Caco-2 (cell line): ENCODE measurements at places on chromosomes 13 and 19. TPM values are rescaled to one million over a fixed set of nuclear protein-coding genes. Genes with fewer than 3 reads are reported as not detected.

The CD209 gene
- not detected in 2 replicates for total RNA-seq

The MIPEP gene
- total RNA-seq, result 40.6 and 40.8 TPM in 2 replicates

The PINLYP gene
- 0.30 TPM in 1 of 2 replicates, not detected in the other for total RNA-seq

The CYP2A7 gene
- total RNA-seq, result not detected in 2 replicates

The EBI3 gene
- total RNA-seq, result 0.68 and 0.81 TPM in 2 replicates

The GGN gene
- total RNA-seq, result 0.79 TPM in 1 of 2 replicates, not detected in the other

The TEX29 gene
- total RNA-seq, result 0.39 TPM in 1 of 2 replicates, not detected in the other

The KLK4 gene
- not detected in 2 replicates for total RNA-seq

The PLIN4 gene
- 0.09 and 0.21 TPM in 2 replicates for total RNA-seq

The CEACAM19 gene
- total RNA-seq, result 2.9 and 3.3 TPM in 2 replicates

The SIX5 gene
- 23.7 and 28.6 TPM in 2 replicates for total RNA-seq

The PGLYRP2 gene
- not detected in 2 replicates for total RNA-seq

The ZNF253 gene
- 6.4 and 7.1 TPM in 2 replicates for total RNA-seq

The CCNE1 gene
- total RNA-seq, result 29.7 and 33.2 TPM in 2 replicates

GRCh38 chr13:63351081-63351480, 1935.4 kb upstream of the PCDH20 start:
- no peaks in the 10 kb centered on the region for H3K4me1 ChIP-seq
- H3K27ac ChIP-seq, result no peak overlapping the region
- no peaks in the 10 kb centered on the region for H3K27me3 ChIP-seq
- no peaks in the 10 kb centered on the region for H3K36me3 ChIP-seq

DNA sequence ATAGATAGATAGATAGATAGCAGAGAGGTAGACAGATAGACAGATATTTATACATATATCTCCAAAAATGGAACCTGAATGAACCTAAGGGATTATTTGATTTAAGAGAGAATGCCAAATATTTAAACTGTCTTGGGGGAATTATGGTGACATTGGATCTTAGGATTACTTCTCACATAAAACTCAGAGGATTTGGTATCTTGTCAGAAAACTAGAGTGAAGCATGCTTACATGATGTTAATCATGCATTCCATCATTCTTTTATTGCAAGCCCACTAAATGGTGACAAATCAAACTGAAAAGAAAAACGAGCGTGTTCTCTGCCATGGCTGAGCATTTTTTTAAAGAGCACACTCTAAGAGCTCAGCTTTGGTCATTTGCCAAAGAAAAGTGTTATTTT, 165.2 kb downstream of the PCDH9 start:
- no peaks in the 10 kb centered on the region for H3K27me3 ChIP-seq
- no peaks in the 10 kb centered on the region for H3K36me3 ChIP-seq
- no peaks in the 10 kb centered on the region for H3K4me1 ChIP-seq
- H3K27ac ChIP-seq, result no peak overlapping the region
- no peak overlapping the region for H3K4me3 ChIP-seq
- DNase-seq, result no peak

DNA sequence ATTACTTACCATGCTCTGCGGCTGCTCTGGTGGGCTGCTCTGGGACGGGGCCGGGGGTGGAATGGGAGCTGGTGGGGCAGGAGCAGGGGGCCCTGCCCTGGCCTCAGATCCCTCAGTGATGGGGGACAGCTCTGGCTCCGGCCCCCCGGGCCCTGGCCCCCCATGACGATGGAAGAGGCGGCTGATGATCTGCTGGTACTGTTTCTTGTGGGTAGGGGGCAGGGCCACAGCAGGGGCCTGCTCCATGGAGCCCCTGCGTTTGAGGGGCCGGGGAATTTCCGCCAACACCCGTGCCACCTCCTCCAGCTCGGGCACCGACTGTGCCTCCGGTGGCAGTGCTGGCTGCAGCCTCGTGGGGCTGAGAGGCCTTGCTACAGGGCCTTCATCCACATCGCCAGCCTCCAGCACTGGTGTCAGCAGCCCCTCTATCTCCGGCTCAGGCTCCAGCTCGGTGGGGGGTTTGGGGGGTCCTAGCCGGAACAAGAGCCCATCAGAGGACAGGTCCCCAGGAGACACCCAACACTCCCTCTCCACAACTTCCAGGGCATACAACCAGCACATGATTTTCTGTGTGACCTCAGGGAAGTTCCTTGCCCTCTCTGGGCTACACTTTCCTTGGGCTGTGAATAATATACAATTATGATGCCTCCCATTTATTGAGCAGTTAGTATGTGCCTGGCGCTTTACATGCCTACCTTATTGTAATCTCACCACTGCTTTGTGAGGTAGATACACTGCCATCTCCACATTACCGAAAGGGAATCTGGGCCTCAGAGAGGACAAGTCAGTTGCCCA, 12.8 kb downstream of the PPP1R13L start:
- no peaks in the 10 kb centered on the region for H3K4me1 ChIP-seq
- no peak for DNase-seq
- H3K36me3 ChIP-seq, result no peaks in the 10 kb centered on the region
- H3K27me3 ChIP-seq, result no peaks in the 10 kb centered on the region
- peak overlapping the region; percentile 19 for H3K27ac ChIP-seq

GRCh38 chr19:29542776-29543175, 17.0 kb downstream of the VSTM2B start:
- H3K27ac ChIP-seq, result no peak overlapping the region
- no peaks in the 10 kb centered on the region for H3K36me3 ChIP-seq
- H3K27me3 ChIP-seq, result no peaks in the 10 kb centered on the region
- DNase-seq, result peak; percentile 19
- no peak overlapping the region for H3K4me3 ChIP-seq
- peaks cover 12% of the 10 kb centered on the region for H3K4me1 ChIP-seq

DNA sequence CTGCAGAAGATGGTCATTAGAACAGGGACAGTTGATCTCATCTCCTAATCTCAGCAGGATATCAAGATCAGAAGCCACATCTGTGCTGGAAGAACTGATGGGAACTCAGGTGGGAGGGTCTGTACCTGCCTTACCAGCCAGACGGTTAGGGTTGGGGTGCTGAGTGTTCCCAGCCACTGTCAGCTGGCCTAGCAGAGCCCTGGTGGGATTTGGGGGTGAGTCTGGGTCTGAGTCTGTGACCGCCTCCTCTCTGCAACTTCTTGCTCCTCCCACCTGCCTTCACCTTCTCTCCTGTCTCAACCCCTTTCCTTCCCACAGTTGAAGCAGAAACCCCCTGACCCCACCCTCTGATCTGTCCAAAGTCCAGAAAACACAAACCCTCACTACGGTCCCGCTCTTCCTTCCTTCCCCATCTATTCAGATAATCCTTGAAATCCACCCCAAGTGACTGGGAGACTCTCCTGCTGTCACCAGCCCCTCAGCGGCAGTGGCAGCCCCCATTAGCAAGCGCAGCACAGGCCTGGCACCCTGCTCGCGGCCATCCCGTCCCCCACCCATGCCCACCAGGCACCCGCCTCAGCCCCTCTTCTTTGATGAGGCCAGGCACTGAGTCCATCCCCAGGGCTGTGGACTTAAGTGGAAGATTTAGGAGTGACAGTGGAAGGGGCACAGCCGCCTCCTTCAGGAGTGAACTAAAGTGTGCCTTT, 91.9 kb upstream of the GPR183 start:
- H3K36me3 ChIP-seq, result no peaks in the 10 kb centered on the region
- no peak for DNase-seq
- no peaks in the 10 kb centered on the region for H3K4me1 ChIP-seq
- H3K27ac ChIP-seq, result no peak overlapping the region

DNA sequence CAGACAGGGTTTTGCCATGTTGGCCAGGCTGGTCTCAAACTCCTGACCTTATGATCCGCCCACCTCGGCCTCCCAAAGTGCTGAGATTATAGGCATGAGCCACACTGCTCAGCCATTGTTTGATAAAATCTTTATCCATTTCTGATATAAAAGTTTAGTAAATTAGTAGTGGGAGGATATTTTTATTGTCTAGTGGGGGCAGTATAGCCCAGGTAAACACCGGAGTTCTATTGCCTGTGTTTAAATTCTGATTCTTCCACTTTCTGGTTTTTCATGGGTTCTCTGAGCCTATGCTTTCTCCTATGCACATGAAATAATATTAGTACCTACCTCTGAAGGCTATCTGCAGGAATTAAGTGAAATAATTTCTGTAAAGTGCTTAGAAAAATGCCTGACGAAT, 20.1 kb upstream of the ARHGEF18 start:
- H3K36me3 ChIP-seq, result no peaks in the 10 kb centered on the region
- H3K4me3 ChIP-seq, result no peak overlapping the region
- H3K27me3 ChIP-seq, result no peaks in the 10 kb centered on the region
- H3K27ac ChIP-seq, result no peak overlapping the region
- no peaks in the 10 kb centered on the region for H3K4me1 ChIP-seq

DNA sequence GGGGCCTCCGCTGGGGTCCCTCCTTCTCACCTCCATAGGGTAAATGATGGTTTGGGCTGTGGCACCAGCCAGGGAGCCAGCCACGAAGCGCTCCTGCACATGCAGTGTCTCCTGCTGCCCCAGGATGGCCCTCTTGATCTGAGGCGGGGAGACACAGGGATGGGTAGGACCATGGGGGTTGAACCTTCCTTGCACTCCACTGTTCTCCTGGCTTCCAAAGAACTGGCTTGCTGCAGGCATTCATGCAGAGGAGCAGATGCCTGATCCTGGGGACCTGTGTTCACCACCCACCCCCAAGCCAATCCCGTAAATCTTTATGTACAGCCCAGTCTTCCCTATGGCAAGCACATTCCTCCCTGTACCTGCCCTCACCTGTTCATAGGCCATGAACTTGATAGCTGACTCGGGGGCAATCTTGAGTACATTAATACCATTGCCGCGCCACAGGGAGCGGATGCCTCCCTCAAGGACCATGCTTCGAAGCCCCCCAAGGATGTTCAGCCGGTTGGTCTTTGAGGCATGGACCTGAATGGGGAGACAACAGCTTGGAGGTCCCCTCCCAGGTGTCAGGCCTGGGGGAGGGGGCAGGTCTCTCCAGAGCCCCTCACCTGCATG, 5.5 kb downstream of the SLC25A23 start:
- no peaks in the 10 kb centered on the region for H3K4me1 ChIP-seq
- H3K36me3 ChIP-seq, result peaks cover 9% of the 10 kb centered on the region
- H3K4me3 ChIP-seq, result no peak overlapping the region
- DNase-seq, result no peak
- H3K27ac ChIP-seq, result no peak overlapping the region

- no peaks in the 10 kb centered on the region for H3K36me3 ChIP-seq
- no peak overlapping the region for H3K4me3 ChIP-seq
- H3K4me1 ChIP-seq, result no peaks in the 10 kb centered on the region
- H3K27ac ChIP-seq, result no peak overlapping the region
- DNase-seq, result no peak
Measured at GRCh38 chr13:78777396-78777795, 118.4 kb upstream of the OBI1 start.
